ENCODE measurements at places on chromosomes 7 and 10.

GRCh38 chr7:112752576-112752975, 37.6 kb downstream of the TMEM168 start:
- no peak for DNase-seq

DNA sequence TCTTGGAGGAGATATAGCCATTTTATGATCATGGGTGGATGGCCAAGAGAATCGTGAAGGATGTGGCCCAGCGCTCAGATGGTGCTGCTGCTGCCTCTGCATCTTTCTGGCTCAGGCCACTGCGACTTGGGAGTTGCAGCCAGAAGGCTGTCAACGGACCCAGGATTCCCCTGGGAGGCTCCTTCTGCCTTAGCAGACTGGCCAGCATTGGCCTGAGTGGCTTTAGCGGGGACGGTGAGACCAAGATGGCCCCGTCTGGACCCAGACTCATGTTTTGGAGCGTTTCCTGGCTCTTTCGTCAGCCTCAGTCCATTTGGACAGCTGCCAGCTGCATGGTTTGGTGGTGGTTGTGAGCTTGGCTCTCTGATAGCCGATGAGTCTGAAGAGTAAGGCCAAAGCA, 97.2 kb downstream of the GALNT17 start:
- no peak for DNase-seq

- DNase-seq: peak; percentile 77
Observed at GRCh38 chr10:112314822-112315474, 31.7 kb downstream of the TECTB start.

DNA sequence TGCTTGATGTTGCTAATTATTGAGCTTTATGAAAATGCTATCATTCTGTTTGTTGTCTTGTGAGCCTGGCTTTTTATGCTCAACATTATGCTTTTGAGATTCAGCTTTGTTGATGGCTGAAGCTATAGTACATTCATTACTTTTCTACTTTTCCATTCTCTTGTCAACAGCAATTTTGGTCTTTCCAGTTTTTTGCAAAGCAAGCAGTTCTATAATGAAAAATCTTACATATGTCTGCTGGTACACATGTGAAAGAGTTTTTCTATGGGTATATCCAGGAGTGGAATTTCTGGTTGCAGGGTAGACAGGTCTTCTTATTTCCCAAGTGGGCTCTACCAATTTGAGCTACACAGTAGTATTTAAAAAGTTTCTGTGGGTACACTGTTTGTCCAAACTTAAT, 36.8 kb downstream of the SLC35B4 start:
- DNase-seq: no peak

DNA sequence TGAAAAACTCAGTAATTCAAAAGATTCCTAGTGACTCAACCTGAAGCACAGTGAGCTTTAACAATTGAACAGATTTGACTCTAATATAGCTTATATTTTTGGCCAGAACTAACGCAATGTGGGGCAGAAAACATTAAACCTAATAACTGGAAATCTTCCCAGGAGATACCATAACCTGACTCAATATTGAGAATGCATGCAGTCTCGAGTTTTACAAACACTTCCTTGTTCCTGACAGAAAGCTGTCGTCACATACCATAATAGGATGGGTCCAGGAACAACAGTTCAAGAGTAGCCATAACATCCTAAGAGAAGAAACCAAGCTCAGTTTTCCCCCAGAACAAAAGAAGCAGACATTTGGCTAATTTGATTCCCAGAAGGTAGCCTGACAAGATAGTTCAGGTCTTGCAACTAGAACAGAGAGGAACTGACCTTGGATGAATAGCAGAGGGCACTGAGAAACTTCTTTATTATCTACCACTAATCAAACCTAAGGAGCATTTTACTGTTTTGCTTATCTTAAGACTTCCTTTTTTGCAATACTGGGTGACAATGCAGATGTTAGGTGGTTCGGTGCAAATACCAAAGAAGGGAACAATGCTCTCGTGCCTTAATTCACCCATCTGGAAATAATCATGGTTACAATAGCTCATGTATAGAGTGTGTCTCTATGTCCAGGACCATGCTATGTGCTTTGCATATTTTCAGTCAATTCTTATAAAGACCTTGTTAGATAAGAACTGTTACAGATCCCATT, 38.6 kb upstream of the ACSL5 start:
- no peak for DNase-seq

- no peak for DNase-seq
Observed at GRCh38 chr7:2049782-2050510, 182.8 kb downstream of the MAD1L1 start.

- DNase-seq: no peak
Observed at GRCh38 chr7:5692112-5692844, 89.2 kb downstream of the RNF216 start.

DNA sequence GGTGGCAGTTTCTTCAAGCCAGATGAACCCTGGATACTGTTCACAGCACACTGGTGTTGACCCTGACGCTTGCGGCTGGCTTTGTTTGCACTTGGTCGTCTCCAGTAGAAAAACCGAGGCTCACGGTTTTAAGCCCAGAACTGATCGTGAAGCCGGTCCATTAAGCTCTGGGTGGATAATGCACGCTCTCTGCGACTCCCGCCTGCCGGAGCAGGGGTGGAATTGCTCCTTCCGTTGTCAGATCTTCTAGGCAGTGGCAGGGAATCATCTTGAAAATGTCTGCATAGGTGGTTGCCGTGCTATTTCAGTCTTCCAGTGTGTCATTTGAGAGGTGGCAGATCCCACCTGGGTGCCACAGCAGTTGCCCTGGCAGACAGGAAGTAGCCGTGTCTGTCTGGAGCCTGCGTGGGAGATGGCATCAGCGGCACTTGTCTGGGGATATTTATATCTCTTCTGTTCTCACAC, 35.9 kb upstream of the AP5Z1 start:
- peak; percentile 38 for DNase-seq

- DNase-seq: no peak
Observed at GRCh38 chr10:14306190-14306589, 24.5 kb downstream of the FRMD4A start.

GRCh38 chr7:49852619-49853462, 79.4 kb downstream of the VWC2 start:
- peak; percentile 46 for DNase-seq

DNA sequence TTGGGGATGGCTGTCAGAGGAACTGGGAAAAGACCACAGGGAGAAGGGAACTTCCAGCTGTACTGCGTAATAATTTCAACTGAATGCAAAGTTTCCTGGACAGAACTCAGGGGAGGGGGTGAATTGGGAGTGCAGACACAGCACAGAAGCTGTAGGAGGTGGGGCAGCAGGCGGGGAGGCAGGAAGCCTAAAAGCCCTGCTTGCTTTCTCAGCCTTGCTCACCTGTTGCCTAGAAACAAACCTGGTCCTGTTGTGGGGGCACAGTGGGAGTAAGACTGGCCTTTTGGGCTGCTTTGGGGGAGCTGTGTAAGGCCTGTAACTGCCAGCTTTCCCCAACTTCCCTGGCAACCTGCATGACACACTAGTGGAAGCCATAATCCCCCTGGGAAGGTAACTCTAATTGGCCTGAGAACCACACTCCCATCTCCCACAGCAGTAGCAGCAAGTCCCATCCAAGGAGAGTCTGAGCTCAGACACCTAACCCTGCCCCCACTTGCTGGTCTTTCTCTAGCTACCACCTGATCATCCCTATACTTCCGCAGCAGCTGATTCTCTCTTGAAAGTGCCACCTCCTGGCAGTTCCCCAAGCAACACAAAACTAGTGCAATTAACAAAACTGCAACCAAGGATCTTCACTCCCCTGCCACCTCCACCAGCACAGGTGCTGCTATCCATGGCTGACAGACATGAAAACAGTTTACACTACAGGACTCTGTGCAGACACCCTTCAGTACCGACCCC, 1239.3 kb downstream of the SORCS1 start:
- DNase-seq: no peak

- DNase-seq: no peak
Observed at GRCh38 chr10:35608328-35608672, 3.2 kb downstream of the GJD4 start.

Measured in activated CD4-positive, alpha-beta T cell treated with anti-CD3 and anti-CD28 coated beads, Interleukin-10, Interleukin-2, amounts not matched to agents 100 ng/mL and 50 ng/mL, durations not matched to agents 16 hours and 8 hours (primary cell).